ENCODE measurements at places on chromosomes 7 and 10.

- DNase-seq, result no peak
These were observed 130.3 kb downstream of the SRI start for GRCh38 chr7:88089561-88089960.

- no peak for DNase-seq
These were observed 40.0 kb downstream of the SYPL1 start for GRCh38 chr7:106071999-106072714.

DNA sequence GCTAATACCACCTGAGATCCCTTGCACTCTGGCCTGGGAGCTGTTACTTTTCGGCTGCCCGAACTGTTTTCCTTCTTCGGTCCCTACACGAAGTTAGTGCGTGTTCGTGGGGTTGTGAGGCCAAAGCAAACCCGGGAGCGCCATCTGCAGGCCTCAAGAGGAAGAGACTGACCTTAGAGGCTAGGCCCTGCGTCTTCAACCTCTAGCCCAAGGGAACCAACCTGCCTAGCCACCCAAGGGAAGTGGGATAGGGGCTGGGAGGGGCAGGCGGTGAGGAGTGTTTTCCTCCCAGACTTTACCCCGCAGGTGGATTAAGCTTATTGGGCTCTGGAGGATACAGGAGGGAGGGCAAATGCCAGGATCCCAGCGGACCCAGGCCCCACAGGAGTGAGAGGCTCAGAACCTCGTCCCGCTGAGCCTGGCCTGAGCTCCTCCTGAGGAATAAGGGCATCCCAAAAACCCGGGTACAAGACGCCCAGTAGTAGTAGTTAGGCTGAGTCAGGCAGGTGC lies 1.7 kb upstream of the PAX2 start:
- DNase-seq, result peak; percentile 12

GRCh38 chr10:50536617-50537240 lies 87.0 kb downstream of the SGMS1 start:
- no peak for DNase-seq

DNA sequence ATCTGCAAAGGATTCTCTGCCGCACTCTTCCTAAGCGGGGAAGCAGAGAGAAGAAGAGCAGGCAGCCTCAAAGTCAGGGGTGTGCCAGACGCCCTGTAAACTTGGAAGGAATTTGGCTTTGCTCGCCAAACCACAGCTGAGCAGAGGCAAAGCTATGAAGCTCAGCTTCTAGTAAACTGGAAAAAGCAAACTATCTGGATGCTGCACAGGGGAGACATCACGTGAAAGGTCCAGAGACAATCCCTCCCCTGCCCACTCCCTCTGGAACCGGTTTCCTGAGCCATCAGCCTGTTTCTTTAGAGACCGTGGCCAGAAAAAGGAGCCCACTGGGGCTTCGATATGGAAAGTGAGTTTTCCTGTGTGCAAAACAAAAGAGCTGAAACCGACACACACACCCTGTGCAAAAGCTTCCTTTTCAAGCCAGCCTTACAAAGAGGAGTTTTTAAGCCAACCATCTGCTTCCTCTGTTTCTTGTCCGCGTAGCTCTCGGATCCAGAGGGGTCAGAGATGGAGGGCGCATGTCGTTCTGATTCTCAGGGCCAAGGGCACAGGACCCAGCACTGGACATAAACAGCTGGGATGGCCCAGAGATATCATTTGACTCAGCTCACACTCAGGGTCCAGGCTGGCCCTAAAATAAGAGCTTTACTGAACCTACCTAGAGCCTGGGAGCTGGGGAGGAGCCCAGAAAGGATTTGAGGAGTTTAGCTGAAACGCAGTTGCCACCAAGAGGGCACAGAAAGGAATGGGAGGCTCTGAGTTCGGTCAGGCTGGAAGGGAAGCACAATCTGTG lies 58.2 kb upstream of the DNAAF5 start:
- DNase-seq, result no peak

DNA sequence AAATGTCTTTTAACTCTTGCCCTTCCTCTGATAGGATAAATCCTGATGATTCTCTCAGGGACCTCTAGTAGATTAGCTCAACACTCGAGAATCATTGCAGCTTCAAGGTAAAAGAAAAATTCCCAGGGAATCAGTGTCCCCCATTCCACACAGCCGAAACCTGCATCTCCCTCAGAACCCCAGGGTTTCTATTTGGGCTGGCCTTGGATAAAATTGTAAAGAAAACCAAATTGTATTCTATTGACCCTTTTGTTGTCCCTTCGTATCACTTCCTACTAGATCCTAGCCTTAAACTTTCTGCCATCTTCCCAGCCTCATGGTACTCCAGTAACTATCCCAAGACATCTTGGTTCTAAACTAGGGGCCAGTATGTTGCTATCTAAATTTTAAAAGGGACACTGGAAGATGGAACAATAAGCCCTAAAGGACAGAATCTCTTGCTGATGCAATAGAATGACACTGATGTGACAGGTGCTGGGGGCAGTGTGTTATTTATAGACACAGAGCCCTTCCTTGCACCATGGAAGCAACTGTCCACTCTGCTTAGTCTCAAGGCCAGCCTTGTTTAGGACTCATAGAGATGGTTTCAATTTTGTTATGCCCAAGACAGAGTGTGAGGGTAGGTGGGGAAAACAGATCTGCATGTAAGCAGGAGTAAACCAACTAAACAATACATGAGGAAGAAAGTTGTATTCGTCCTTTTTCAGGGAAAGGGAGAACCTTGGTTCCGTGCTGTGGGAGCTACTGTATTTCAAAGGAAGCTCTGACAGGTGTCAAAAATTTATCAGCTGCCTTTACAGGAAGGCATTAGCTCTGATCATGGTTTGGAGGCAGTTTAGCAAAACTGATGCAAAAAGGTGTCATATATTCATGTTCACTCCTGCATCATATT lies 7.6 kb downstream of the ASB15 start:
- no peak for DNase-seq

GRCh38 chr10:32377458-32378259 lies 30.7 kb upstream of the EPC1 start:
- no peak for DNase-seq

DNA sequence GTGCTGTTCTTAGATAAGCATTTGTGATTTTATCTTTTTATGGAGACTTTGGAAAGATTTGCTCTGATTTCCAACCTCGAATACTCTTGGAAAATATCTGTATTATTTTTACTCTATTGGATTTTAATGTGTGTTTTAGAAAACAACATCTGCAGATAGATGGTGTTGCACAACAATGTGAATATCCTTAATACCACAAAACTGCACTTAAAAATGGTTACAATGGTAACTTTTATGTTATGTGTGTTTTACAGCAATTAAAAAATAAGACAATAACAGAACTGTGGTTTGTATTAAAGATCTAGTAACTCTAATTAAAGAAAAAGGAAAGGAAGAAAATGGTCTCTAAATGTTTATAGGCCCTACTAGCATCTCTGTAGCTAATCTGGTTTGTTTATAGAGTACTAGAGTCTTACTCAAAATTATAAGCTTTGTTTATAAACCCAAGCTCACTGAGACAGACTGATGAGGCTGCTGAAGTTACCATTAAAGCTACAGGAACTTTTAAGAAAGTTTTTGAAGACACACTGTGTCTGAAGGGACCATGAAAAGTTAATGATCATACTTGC lies 74.6 kb upstream of the CC2D2B start:
- no peak for DNase-seq
